ENCODE measurements at places on chromosomes 16 and 17.

GRCh38 chr17:18059283-18059682 is 20.1 kb downstream of the GID4 start:
- no peak for DNase-seq

GRCh38 chr17:28975646-28976045 is 24.3 kb upstream of the PHF12 start:
- no peak for DNase-seq

DNA sequence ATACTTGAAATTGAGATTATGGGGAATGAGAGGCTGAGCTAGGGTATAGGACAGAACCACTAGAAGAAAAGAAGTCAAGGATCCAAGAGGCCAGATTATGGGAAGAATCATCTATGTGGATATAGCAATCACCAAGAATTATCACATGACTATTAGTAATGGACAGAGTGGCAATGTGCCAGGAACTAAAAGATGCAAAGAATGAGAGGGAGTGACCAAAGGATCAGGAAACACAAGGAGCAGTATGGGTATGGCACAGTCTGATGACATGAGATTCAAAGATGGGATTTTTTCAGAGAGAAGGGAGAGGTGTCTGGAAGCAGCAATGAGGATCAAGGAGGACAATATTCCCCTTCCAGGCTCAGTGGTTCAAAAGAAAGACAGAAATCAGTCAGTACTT is 212.2 kb downstream of the AATF start:
- peak; percentile 78 for DNase-seq

DNA sequence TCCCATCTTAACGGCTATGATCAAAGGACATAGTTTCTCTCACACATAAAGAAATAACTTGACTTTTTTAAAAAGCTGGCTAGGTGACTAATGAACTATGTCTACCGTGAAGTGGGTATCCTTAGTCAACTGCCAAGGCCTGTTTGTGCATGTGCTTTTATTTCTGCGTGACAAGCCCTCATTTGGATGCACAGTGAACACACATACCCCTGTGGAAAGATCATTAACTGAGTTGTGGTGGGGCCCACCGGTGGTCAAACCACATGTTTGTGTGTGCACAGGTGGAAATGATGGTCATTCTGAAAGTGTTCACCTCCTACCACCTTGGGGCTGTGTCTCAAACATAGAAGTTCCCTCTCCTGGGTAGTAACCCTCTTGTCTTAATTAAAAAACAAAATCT is 256.1 kb upstream of the SALL1 start:
- DNase-seq, result no peak

DNA sequence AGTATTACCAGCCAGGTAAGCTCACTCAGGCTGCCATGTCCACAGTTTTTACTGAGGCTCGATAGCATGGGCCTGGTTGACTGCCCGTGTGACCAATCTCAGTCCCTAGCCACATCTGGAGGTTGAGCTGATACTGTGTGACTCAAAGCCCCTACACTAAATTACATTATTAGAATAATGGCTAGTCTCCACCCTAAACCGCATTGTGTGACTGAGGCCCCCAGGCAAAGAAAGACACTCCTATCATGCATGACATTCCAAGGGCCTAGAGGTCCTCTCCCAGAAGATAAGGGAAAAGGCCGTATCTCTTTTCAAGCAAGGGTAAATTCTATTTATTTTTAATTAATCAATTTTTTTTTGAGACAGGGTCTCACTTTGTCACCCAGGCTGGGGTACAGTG is 505.3 kb downstream of the HAPSTR1 start:
- no peak for DNase-seq

- no peak for DNase-seq
These were observed 54.4 kb upstream of the YPEL2 start for GRCh38 chr17:59277031-59277430.

DNA sequence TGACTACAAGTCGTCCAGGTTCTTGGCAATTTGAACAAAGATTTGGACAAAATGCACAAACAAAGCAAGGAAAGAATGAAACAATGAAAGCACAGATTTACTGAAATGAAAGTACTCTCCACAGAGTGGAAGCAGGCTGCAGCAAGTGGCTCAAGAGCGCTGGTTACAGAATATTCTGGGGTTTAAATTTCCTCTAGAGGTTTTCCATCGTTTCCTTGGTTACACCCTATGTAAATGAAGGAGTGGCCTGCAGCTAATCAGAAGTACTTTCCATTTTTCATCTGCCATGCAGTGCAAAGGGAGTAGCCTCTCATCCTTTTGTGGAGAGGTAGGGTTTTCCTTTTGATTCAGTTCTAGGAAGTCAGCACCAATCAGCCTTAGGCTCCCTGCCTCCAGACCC is 11.8 kb downstream of the STXBP4 start:
- DNase-seq, result no peak

GRCh38 chr17:58595194-58595792 is 80.9 kb upstream of the MTMR4 start:
- DNase-seq, result no peak

GRCh38 chr16:31876951-31877828 is 3.6 kb downstream of the ZNF267 start:
- peak; percentile 82 for DNase-seq

DNA sequence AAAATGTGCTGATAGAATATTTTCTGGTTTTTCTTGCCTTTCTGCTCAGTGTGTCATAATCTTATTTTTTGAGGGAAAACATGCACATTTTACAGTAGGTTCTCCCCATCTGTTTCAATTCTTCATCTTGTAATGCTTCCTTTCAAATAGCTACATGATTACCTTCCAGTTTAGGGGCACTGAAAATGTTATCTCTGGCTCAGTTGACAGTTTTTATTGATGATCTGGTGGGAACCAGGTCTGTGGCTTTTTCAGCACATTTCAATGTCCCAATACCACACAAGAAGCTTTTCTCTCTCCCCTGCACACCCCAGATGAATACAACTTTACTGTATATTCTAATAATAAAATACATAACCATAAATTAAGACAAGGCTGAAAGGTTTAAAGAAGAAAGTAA is 36.5 kb downstream of the FTO start:
- DNase-seq, result no peak

- no peak for DNase-seq
These were observed 13.9 kb downstream of the GNGT2 start for GRCh38 chr17:49196520-49196919.

DNA sequence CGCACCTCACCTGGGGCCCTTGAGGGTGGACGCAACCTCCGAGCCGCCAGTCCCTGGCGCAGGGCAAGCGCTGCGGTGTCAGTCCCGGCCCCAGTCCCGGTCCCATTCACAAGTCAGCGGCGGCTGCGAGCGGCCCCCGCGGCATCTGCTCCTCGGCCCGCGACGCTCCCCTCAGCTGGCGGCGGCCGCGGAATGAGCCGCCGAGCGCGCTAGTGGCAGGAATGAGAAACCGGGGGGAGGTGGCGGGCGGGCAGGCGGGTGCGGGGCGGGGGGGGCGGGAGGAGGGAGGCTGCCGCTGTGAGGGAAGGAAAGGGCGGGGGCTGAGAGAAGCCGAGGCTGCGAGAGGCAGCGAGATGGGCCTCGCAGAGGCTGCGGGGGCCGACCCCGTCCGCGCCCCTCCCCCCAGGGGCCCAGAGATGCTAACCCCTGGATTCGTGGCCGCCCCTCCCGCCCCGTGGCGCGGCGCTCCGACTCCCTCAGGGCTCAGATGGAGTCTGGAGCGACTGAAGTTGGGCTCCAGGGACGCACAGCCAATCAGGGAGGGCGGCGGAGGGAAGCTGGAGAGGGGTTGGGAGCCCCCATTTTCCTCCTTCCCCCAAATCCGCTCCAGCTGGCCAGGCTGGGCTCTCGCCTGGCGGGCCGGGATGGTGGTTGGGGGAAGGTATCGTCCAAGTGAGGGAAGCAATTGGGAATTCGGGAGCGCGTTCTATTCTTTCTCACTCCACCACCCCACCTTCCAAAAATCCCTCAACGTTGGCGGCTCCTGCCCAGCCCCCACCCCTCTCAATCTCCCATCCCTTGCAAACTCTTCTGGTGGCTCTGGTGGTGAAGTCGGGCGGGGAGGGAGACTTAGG is at the start of gene CDH11:
TSS of gene CDH11 (minus strand) at position 194 of the 854 bp plus-strand sequence. CDS start 117,194 bp downstream, outside the sequence.
- peak; percentile 95 for DNase-seq

DNA sequence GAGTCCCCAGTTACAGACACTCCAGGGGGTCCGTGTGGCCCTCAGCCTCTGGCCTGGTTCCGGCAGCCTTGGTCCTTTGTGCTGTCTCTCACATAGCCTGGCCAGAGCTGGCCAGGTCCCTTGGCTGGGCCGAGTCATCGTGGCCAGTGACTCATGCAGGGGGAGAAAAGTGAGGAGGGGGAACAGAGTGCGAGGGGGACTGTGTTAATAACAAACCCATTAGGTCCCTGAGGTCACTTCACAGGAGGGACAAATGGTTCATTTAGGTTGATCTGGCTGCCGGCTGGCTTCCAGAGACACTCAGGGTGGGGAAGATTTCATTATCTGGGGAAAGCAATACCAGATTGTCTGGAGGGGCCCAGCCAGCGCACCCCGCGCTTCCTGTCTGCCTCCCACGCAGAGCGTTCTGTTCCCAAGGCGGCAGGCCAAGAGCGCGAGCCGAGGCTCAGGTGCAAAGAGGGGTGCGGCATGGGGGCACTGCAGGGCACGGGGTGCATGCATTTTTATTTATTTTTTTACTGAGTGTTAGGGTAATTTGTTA is 223.1 kb downstream of the SEC14L1 start:
- DNase-seq, result peak; percentile 67

DNA sequence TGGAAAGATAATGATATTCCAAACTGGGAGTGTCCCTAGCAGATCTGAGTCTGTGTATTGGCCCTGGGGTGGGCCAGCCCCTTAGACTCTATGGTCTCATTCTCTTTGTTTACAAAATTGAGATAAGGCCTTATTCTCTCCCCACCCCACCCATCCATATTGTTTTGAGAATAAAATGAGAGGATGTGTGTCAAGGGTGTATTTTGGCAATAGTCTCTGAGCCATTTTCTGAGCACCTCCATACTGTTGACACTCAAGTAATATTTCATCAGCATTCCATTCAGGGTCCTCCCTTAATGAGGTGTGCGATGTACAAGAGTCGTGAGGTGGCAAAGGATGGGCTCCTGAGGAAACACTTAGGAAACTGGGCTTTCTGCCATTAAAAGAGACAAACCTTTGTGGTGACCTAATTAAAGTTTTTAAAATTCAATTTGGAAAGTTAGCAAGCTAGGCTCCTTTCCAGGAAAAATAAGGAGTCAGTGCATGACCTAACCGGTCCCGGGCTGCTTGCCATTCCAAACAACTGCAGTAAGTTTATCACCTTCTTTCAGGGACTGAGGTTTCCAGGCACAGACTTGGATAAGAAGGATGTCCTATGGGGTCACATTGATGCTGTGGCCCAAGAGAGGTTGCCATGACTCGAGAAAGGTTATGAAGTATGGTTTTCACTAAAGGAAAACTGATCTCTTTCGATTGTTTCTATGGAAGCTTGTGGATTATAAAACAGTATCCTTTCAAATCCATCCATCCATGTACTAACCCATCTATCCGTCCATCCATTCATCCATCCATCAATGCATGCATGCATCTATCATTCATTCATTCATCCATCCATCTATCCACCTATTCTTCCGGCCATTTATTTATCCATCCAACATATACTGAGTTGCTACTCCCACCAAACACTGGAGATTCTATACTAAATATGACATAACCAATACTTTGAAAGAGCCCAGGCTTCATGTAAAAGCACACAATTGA is 443.3 kb downstream of the UTP18 start:
- DNase-seq, result peak; percentile 7

DNA sequence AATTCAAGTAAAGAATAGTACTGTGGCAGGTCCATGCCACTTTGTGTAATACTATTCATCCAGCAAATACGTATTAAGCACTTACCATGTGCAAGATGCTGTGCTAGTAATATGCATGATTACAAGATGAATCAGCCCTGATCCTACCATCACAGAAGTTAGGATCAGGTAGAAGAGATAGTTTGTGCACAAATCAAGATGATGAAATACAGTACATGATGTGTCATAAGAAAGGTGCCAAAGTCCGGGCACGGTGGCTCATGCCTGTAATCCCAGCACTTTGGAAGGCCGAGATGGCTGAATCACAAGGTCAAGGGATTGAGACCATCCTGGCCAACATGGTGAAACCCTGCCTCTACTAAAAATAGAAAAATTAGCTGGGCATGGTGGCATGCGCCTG is 10.9 kb downstream of the COG4 start:
- DNase-seq, result peak; percentile 58

DNA sequence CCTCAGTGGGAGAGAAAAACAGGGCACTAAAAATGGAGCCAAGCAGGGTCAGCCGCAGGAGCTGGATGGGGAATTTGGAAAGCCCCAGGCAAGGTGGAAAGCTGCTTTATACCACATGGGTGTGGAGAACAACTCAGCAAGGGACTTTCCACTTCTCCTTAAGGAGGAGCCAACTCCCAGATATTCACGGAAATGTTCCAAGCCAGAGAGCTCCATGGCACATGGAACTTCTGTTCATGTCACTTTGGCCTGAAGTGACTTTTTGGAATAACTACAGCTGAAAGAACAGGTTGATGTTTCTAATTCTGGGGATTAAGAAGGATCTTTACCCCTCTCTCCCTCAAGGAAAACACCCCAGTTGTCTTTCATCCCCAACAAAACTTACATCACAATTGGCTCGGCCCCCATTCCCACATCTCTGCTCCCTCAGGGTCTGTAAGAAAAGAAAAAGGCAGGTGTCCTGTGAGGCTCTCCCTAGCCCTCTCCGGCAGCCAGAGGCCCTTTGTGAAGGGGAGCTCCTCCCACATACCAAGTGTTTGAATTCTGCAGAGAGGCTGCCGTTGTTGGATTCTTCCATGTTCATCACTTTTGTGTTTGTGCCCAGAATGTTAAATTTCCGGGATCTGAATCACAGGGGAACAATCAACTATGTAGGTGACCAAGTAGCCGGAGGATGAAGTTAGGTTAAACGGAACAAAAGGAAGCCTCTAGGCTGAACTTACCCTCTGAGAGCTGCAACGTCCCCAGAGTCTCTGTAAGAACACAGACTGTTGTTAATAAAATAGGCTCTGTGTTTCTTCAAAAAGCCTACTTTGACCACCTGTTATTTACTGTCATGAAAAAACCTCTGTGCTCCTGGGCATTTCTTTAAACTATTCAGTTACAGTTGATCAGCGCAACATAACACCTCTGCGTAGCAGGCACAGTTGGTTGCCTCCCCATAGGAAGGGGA is 41.0 kb downstream of the STAT5A start:
- peak; percentile 86 for DNase-seq

DNA sequence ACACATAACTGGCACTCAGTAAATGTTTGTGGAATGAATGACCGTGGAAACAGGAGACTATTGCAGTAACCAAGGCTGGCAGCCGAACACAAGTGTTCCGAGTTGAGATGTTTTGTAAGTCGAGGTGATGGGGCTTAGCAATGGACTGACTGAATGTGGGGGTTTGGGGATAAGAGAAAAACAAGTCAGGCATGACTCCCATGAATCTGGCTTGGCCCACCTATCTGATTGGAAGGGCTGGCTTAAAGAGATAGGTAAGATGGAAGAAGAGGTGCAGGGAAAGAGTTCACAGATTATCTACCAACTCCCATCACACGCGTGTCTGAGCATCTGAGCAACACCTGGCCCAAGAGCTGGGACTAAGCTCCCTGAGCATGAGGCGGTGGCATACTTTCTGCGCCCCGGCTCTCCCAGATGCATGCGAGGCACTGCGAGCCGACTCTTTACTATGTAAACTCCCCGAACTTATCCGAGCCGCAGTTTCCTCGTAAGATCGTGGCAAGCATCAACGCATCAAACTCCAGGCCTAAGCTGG is 539 bp downstream of the IFT20 start:
- no peak for DNase-seq

Measured in EH (cell line).